Fibroblast of lung (primary cell): ENCODE measurements at places on chromosomes 4 and X. TPM values are rescaled to one million over a fixed set of nuclear protein-coding genes. Genes with fewer than 3 reads are reported as not detected.
A peak's percentile ranks its signal among the peaks of the same experiment; 100 is the strongest.

GRCh38 chrX:23554304-23554703 is 113.0 kb upstream of the PRDX4 start:
- DNase-seq, result peak; percentile 76

RAB39B gene
- 1.3 and 3.0 TPM in 2 replicates for total RNA-seq

DNA sequence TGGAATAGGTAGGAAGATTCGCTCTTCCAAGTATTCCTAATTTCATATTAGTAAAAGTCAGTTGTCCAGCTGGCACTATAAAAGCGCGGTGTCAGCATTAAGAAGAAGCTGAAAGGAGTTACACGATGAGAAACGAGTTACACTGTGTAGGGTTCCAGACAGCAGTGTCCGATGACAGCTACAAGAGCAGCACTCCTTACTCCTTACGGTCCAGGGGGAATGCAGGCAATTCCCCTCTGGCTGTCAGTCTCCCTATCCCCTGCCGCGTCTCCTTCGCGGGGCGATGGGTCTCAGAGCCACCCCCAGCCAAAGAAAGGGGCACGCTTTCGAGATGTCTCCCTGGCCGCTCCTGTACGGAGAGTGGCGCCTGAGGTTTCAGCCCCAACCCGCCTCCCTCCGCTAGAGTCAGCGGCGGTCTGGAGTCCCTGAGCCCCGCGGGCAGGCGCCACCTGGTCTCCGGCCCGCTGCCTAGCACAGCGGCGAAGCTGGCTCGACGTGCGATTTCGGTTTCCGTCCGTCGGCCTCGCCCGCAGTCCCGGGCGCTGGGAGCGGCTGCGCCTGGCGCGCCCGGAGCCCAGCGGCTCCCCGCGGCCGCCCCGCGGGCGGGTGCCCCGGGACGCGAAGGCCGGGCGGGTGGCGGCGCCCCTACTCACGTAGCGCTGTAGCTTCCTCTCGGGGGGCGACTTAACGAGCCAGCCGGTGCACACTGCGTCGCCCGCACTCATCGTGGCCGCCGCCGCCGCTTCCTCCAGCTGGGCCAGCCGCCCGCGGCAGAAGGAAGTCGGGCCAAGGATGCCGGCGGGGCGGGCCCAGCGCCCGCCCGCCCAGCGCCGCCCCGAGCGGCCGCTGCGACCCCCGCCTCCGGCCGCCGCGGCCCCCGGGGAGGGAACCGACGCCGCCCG is at the start of gene GAB3:
Gene GAB3, minus strand, starts transcription at position 777 of the 902 bp plus-strand sequence. Its CDS starts 52 bp downstream, at position 725.
- no peak for DNase-seq

CLDN22 gene
- total RNA-seq, result under 0.01 TPM in 1 of 2 replicates, not detected in the other

GRCh38 chr4:145656156-145656555 is 23.8 kb upstream of the C4orf51 start:
- DNase-seq, result no peak

TMEM150C gene
- total RNA-seq, result 0.77 and 1.2 TPM in 2 replicates
